ENCODE measurements at places on chromosomes 12 and 14.

GRCh38 chr14:103503296-103503695 is 19.3 kb downstream of the CKB start:
- no peak for DNase-seq

DNA sequence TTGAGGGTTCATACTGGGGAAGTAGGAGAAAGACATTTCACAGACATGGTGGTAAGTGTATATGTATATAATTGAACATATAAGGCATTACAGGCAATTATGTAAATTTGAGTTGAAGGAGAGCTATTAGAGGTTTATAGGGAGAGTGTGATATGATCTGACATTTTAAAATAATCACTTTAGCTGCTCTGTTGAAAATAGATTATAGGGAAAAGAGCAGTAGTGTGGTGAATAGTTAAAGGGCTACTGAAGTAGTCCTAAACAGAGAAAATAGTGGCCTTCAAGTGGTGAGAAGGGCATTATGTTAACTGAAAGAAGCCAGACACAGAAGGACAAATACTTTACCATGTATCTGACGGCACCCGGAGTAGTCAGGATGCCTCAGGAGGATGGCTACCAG is 234.2 kb downstream of the SLC41A2 start:
- DNase-seq: no peak

GRCh38 chr12:95440401-95440800 is 33.6 kb upstream of the METAP2 start:
- no peak for DNase-seq

- no peak for DNase-seq
These were observed 928 bp downstream of the EFCAB11 start for GRCh38 chr14:89953602-89954001.

GRCh38 chr14:61076556-61076955 is 95.5 kb downstream of the SLC38A6 start:
- DNase-seq: no peak

DNA sequence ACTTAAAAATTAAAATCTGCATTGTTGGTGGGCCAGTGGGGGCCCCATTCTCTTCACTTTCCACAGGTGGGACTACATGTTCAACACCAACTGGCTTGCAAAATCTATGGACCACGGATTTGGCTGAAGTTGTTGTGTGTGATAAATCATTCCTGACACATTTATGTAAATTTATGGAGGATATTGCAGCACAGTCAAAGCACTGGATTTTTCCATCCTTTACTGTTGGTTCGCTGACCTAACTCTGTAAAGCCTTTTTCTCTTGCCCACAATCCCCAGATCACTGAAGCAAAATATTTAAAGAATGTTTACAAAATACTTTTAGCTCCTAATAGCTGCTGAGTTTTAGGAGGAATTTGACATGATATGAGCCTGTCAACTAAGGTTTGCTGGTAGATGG is 219.7 kb upstream of the PRICKLE1 start:
- no peak for DNase-seq

GRCh38 chr12:14326699-14327098 is 38.8 kb upstream of the ATF7IP start:
- DNase-seq: no peak

DNA sequence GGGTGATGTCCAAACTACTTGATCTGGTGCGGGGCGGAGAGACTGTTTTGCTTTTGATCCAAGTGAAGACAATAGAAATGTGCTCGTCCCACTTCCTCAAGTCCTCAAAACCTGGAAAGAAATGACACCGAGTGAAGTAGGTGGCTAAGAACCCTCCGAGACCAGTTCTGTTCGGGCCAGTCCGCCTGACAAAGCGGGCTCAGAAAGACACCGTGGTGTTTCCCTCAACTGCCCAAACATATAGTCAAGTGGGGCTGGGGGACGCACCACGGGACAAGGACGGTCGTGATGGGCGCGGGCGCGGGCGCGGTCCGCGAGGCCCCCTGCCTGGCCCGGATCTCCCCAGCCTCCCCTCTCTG is 1.6 kb downstream of the PHLDA1 start:
- DNase-seq: no peak

GRCh38 chr14:25371068-25371467 is 321.1 kb upstream of the STXBP6 start:
- no peak for DNase-seq

GRCh38 chr12:10783252-10783651 is 19.2 kb downstream of the TAS2R7 start:
- DNase-seq: no peak

DNA sequence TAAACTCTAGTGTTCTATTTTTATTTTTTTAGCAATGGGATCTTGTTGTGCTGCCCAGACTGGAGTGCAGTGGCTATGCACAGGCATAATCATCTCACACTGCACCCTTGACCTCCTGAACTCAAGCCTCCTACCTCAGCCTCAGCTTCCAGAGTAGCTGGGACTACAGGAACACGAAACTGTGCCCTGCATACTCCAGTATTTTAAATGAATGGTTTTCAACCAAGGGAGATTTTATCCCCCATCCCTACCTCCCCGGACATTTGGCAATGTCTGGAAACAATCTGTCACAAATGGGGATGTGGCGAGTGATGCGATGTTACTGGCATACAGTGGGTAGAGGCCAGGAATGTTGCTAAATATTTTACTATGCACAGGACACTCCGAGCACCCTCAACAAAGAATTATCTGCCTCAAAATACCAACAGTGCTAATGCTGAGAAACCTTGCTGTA is 2.1 kb downstream of the CBX5 start:
- DNase-seq: no peak

DNA sequence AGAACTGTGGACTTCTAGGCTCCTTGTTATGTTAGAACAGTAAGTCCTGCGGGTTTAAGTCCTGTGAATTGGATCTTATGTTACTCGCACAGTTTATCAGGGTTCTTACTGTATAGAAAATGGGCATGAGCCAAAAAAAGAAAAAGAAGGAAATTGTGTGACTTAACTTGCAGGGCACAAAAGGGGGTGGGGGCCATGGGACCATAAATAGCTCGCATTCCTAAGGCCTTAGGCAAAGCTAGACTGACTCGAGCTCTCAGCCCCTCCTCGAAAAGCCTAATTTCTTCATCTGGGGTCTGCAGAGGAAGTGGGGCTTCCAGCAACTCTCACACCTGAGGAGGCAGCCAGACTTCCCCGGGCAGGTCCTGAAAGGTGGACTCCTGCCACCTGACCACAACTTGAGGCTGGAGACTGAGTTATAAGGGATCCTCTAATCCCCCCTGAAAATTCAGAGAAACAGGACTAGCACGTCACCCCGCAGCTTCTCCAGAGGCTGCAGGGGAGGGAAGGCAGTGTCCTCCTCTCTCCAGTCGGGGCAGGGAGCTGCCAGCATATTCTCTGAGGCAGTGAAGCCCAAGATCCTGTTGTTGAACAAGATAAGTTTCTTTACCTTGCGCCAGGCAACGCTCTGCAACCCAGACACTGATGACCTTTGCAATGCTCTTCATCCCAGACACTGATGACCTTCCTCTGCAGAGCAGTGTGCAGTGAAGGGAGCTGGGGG is 280.5 kb downstream of the PCNX1 start:
- no peak for DNase-seq

GRCh38 chr14:36424478-36425102 is 95.4 kb downstream of the NKX2-1 start:
- no peak for DNase-seq

DNA sequence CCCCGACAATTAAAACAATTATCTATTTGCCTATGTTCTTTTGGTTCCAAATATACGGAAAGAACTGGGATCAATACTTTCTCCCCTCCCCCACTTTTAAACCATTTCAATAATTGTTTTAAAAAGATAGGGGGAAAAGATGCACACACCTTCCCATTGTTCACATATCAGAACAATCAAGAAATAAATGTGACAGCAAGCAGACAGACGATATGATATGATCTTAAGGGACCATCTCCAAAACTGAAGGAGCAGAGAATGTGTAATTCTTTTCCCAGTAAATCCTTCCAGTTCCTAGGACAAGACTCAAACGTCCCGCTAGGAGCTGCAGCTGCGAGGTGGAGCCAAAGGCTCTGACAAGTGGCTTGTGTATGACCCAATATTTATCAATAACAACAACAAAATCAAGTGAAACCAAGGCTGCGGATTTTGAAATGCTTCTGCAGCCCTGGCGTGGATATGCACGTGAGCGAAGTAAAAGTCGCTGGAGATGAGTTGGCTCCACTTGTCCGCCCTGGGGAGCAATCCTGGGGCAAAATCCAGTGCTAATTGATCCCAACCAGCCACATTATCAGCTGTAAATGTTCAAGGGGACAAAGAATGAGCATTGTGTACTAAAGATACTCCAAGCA is 8.2 kb upstream of the FOXG1 start:
- DNase-seq: no peak

DNA sequence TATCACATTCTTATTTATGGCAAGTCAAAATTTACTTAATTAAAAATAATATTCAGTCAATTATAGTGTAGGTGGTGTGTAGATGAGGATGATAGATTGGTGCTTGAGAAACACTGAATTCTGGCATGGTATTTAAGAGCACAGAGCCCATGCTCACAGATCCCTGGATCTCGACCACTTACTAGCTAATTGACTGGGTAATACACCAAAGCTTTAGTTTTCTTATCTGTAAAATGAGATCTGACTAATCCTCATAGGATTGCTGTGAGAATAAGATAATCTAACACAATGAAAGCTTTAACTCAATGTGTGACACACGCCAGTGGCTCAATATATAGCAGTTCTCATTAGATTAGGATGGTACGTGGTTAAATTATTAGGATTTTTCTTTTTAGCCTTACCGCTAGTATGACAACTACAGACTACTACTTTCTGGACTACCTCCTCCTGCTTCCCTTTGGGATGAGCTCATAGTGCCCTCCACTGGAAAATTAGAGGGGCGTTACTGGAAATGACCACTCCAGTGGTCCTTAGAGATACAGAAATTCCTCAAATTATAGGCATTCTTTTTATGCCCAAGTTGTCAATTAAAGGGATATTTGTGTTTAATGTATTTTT is 482.8 kb upstream of the TBX3 start:
- no peak for DNase-seq

DNA sequence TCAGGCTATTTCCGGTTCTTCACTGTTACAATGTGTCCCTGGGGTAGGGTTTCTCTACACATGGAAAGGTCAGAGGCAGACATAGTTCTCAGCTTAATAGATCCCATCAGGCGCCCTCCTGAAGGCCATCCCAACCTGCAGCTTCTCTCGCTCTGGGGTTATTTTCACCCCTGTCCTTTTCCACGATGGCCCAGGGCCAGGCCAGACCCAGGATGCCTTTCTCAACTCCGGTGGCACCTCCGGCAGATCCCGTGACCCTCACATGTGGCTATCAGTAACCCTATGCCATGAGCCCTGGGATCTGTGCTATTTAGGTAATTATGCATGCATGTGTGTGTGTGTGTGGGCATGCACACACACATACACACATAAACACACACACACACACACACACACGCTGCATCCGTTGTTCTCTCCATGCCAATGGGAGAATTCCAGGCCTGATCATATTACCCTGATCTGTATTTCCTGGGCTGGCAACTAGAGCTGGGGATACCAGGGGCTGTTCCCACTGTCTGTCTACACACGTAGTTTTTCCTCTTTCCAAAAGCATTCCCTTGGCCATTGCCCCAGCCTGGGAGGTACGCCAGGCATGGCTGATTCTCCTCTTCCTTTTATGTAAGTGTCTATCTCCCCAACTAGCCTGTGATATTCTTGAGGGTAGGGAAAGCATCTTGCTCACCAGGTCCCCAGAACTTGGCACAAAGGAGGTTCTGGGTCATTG is 51.2 kb upstream of the NOS1 start:
- no peak for DNase-seq

- no peak for DNase-seq
These were observed 9.7 kb downstream of the DDX47 start for GRCh38 chr12:12822886-12823285.

- DNase-seq: no peak
These were observed 555 bp upstream of the RTN1 start for GRCh38 chr14:59871166-59871495.

GRCh38 chr12:15584366-15585041 is 204.7 kb downstream of the EPS8 start:
- DNase-seq: no peak

DNA sequence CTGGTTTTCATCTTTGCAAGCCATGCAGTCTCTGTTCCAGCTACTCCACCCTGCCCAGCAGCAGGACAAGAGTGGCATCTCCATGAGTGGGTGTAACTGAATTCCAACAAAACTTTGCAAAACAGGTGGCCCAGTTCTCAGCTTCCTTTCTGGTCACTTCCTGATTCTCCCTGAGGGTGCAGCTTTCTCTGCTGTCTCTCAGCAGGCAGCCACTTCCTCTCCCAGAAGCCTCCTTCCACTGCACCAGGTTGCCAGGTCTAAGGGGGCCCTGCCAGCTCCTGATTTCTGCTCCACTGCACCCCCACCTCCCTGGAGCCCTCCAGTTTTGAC is 341.0 kb upstream of the FKBP4 start:
- no peak for DNase-seq

DNA sequence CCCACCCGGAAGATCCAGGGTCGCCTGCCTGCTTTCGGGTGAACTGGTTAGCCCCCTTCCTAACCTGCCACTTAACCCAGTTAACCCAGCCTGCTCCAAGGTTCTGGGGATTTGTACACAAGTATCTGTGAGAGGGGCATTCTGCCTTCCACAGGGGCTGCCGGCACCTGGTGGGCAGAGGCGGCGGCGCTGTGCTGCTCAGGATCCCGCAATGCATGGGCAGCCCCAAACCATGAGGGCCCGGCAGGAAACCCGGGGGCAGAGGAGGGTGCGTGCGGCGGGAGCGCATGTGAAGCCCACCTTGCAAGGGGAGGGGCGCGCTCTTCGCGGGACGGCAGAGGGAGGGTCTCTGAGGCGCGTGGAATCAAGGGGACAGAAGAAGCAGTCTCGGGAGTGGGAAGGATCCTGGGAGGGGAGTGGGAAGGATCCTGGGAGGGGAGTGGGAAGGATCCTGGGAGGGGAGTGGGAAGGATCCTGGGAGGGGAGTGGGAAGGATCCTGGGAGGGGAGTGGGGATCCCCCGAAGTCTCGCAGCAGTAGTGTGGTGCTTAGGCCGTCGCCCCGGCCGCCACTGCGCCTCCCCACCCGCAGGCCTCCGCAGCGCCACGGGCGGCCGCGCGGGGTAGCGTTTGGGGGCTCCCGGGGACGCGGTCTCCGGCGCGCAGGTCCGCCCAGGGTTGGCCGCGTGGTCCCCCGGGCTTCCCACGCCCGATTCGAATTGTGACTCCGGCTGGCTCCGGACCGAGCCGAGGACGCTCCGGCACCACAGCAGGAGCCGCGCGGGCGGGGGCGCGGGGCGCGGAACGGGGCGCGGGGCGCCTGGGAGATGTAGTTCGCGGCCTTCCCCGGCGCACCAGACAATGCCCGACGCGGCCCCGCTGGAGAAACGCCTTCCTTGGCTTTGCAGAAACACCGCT is 4.9 kb upstream of the MTA1 start:
- DNase-seq: no peak

GRCh38 chr14:57875296-57875695 is 9.4 kb upstream of the SLC35F4 start:
- DNase-seq: no peak

- DNase-seq: no peak
These were observed 19.0 kb upstream of the LTBP2 start for GRCh38 chr14:74630881-74631690.

GRCh38 chr12:85484387-85484786 is 204.4 kb downstream of the ALX1 start:
- no peak for DNase-seq

GRCh38 chr14:78997811-78998210 is 827.6 kb downstream of the NRXN3 start:
- DNase-seq: no peak

GRCh38 chr12:62533755-62534107 is 67.1 kb downstream of the MON2 start:
- no peak for DNase-seq
